ENCODE measurements at places on chromosomes 4 and X.

DNA sequence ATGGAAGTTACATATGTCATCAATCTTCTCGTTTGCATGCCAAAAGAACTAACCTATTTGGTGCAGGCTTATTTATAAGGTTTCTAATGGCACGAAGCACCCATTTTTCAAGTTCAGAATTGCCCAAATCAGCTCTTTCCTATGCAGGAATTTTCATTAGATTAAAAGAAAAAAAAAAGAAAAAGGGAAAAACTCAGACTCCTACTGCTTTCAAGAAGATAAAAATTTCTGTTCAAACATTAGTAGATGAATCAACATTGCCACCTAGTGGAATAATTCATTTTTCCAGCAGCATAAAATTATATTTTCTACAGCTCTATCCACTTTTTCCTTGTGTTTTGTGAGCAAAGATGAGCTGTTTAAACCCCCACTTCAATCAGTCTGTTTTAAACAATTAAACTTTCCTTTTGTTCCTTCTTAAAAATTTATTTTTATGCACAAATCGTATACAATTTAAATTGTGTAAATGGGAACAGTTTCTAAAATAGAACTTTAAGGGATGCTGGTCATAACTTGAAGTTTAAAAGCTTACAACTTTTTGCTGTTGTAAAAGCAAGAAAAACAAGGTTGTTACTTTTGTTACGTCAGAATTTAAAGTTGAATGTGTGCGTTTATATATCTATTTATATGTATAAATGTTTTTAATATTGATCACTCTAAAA, 309.9 kb downstream of the ARAP2 start:
- no peak for DNase-seq

DNA sequence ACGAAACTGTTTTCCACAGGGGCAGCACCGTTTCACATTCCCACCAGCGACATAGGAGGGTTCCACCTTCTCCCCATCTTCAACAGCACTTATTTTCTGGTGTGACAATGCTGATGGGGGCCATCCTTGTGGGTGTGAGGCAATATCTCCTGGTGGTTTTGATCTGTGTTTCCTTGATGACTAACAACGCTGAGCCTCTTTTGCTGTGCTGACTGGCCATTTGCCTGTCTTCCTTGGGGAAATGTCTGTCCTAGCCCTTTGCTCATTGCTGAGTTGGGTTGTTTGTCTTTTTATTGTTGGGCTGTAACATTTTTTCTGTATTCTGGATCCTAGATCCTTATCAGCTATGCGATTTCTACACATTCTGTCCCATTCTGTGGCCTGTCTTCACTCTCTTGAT, 33.7 kb downstream of the ATP2B3 start:
- no peak for DNase-seq

DNA sequence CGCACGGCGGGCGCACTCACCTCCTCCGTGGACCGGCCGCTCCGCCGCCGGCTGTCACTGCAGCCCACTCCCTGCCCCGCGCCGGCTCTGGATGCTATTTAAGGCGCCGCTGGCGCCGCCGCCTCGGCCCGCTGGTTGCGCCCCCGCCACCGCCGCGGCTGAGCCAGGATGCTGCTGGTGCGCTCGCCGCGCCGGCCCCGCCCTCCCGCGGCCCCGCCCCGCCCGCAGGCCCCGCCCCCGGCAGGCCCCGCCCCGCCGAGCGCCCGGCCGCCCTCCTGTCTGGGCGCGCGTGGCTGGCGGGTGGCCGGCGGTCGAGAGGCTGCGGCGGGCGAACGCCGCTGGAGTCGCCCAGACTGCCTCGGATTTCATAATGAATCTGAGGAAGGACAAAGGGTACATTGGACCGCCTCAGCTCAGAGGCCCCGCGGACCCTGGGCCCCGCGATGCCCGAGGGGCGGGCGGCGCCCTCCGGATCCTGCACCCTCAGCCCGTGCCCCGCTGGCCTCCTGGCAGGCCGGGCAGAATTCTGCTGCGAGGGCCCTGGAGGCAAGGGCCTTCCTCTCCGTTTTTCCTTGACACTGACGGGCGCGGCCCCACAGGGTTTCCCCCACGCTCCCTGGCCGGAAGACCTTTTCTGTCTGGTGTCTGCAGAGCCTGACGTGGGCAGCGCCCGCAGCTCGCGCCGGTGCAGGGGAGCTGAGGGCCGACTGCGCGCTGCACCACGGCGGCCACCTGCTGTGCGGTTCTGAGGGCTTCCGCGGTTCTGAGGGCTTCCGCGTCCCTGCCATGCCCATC, at the start of gene ACSL1:
Gene ACSL1, minus strand, starts transcription at position 73 of the 795 bp plus-strand sequence. CDS start 22,454 bp downstream, outside the sequence.
- peak; percentile 86 for DNase-seq

GRCh38 chr4:85861064-85861765, 386.3 kb downstream of the ARHGAP24 start:
- no peak for DNase-seq

- no peak for DNase-seq
These were observed 123.2 kb upstream of the IGFBP7 start for GRCh38 chr4:57233386-57233785.

DNA sequence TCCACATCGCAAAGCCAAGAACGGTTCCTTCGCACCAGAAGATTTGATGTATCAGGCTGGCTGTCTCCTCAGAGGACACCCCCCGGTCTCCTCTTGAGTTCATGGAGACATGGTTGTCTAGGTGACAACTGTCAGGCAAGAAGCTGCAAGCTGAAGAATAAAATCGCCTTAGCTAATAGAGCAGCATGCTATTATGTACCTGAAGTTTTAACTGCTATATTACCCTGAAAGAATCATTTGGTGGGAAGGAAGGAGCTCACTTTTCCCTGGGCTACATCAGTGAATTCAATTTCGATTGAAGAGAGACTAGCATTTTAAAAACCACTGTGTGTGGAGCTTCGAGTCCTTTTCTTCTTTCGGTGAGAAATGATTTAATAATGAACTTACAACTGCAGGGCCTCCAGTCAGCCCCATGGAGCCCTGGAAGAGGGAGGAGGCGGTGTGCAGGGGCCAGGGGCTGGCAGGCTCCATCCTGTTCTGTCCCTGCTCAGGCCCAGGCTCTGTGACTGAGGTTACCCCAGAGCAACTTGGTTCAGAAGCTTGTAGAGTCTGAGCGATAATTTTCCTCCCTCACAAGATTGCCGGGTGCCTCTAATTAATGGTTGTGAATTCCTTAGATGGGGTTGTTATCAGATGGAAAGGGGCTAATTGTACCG, 191.3 kb downstream of the MID1IP1 start:
- DNase-seq: no peak

DNA sequence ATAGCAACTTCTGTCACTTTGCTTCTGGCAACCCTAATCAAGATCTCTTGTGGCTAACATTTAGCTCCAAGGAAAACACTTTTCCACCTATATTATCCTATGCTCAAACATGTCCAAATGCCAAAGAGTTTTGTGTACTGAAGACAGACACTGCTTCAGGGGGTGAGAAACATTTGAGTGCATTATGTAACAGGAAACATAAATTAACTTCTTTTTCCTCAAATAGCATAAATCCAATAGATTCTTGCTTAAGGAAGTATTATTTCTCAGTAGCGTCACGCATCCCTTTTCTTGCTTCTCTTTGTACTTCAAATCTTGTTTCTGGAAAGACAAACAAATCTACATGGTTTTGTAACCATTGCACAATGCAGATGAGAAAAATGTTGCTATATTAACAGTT, 839.1 kb downstream of the GLUD2 start:
- DNase-seq: no peak

- DNase-seq: no peak
These were observed 23.0 kb upstream of the IL13RA2 start for GRCh38 chrX:115040417-115040816.

DNA sequence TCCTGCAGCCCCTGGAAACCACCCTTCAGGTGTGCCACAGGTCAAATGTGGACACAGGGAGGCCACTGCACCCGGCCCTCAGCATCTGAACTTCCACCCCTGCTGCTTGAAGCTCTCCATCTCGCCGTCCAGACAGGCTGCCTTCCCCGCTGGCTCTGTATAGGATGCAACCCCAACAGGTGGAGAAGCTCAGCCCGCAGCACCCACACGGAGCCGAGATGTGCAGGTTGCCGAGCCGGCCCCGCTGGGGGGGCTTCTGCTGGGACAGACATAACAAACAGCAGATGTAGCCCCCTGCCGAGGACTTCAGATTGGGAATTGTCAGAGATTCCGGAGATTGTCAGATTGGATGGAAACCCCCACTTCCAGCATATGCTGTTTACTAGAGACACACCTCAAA, 20.5 kb downstream of the TMEM187 start:
- no peak for DNase-seq

DNA sequence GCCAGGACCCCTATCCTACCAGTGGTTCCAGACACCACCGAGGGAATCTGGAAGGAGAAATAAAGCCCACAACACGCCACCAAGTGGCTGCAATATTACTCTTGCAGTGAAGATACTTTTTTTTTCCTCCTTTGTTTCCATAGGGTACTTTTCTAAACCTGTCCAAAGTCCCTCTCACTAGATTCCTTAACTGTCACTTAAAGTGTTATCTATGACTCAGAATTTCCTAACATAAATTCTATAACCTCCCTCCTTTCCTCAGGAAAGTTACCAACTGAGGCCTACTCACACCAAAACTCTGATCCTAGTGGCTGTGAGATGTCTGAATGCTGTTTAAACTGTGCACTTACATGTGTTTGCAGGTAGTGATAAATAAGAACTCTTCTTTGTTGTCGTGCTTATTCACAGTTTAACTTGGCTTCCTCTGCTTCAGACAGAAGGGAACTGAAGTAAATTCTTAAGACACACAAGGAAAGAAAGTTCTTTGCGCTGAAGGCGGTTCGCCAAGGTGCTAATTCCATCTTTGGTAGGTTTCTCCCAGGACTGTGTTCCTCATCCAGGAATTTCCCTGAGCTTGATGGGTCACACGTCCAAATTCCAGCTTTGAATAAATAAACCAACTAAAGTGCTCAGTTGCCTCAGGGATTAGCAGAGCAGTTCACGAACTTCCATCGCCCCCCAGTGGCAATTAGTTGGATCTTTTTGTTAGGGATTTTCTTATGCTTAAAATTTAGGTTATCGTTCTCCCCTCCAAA, 10.7 kb upstream of the HCCS start:
- DNase-seq: no peak

DNA sequence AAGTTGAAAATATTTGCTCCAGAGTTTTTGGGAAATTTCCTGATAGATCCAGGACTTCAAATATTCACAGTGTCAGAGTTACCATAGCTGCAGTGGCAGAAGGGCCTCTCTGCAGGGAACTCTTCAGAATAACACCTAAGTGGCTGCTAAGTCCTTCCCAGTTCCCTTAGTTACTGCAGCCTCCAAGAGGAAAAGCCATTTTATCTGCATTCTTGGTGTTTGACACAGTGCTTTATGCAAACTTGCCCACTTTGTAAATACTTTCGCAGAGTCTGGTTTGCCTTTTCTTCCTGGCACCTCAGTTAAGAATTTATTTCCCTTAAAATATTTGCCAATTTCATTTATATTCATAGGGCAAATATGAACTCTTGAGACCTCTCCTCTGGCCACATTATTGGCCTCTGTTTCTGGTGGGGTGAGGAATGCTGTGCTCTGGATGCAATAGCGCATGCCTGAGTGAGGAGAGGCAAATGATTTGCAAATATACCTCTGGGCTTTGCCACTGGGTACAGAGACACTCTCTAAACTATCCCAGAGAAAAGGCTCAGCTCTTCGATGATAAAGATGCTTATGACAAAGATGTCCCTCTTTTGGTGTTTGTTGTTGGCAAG, 566.3 kb upstream of the NR3C2 start:
- DNase-seq: no peak

DNA sequence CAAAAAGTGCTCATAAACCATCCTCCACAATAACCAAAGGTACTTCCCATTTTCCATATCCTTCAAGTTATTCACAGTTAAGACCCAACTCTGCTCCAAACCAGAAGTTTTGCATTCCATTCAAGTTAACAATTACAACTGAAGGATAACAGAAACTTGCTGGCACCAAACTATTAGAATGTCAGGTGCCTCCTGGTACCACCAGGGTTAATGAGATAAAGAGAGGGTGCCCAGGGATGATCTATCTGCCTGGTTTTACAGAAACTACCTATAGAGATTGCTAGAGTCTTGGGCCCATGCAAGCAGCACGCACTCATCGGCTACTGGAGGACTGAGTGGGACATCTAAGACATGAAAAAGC, 114.6 kb downstream of the RBM47 start:
- no peak for DNase-seq

DNA sequence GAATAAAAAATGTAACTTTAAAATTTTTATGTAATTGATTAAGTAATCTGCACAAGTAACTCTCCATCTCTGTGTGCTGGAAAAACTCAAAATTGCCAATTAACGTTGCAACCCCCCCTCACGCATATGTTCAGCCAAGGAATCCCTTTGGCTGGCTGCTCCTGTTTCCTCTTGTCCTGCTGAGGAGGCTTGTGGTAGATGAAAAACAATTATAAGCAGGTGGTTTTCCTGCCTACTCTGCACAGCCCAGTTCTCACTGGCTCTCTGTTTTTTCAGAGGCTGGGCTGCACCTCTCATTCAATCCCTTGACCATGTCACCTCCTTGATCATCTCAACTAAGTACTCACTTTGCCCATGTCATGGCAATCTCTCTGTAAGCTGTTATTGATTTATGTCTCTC, 1068.4 kb downstream of the ARAP2 start:
- no peak for DNase-seq

DNA sequence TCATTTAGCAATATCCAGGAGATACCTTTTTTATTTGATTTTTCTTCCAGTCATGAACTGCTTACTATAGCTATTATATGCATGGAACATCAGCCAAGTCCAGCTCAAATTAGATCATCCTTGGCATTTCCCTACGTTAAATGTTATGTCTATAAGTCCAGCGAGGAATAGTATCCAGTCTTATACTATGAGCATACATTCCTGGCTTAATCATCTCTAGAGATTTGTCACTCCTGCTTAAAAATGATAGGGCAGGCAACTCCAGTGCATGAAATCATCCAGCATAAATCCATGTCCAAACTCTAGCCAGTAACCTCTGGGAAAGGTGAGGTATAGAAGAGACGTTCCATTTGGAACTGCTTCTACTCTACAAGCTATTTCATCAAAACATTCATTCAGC, 126.7 kb upstream of the VCX2 start:
- DNase-seq: no peak

GRCh38 chr4:929096-929765, 2.9 kb downstream of the GAK start:
- DNase-seq: no peak

DNA sequence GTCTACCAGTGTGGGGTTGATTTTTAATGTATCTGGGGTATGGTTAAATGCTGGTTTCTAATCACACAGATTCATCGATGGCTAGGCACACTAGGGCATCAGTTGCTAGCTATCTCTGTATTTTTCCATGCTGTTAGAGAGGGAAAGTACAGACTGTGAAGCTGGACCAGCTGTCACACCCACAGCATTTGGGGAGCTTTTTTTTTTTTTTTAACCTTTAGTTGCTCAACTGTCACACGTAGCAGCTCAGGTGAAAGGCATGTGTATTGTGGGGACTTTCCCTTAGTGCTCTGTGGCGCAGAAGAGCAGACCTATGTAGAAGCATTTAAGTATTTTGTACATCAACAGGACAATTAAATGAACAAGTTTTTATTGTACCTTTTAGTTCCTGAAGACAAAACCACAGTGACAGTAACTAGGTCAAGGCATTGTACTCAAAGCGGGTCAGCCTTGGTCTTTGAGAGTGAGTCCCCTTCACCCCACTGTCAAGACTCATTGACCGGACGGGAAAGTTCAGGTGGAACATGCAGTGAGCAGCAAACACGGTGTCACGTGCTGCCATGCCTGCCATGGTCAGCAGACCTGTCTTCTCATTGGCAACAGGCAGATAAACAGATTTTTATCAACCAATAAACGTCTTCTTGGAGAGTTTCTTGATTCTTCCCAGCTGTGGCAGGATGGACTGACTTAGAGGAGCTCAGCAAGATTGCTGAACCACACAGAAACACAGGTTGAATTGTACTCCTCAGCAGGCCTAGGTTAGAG, 65.3 kb downstream of the CASP3 start:
- no peak for DNase-seq

GRCh38 chr4:53764761-53765490, 173.6 kb upstream of the LNX1 start:
- no peak for DNase-seq

All from GM18507 (cell line).